Thyroid gland (tissue), 4 donors: ENCODE measurements at places on chromosomes 3 and 15. TPM values are rescaled to one million over a fixed set of nuclear protein-coding genes. Genes with fewer than 3 reads are reported as not detected.

The CHDH gene
- total RNA-seq: 4.7 TPM

DNA sequence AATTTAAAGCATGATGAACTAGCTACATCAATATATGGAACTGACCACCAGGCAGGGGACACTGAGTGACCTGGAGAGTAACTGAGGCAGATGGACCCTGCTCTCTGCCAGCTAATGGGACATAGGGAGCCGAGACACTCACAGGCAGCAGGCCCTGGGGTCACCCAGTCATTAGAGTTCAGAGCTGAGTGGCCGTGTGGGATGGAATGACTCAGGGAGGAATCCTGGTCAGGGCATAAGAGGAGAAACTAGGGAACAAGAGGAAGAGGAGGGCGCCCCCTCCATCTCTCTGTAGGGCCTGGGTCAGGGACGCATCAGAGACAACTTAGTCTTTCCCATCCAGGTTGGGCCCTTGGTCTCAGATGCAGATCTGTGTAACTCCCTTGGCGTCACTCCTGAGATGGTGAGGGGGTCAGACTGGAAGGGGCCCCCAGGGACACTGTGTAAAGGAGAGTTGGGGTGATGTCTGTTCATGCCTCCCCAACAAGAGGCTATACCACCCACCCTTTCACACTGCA lies 39.8 kb downstream of the CCDC12 start:
- no peak for DNase-seq

The ALDH1A3 gene
- total RNA-seq: 17.9 TPM

The WWTR1 gene
- 87.6 TPM for total RNA-seq

DNA sequence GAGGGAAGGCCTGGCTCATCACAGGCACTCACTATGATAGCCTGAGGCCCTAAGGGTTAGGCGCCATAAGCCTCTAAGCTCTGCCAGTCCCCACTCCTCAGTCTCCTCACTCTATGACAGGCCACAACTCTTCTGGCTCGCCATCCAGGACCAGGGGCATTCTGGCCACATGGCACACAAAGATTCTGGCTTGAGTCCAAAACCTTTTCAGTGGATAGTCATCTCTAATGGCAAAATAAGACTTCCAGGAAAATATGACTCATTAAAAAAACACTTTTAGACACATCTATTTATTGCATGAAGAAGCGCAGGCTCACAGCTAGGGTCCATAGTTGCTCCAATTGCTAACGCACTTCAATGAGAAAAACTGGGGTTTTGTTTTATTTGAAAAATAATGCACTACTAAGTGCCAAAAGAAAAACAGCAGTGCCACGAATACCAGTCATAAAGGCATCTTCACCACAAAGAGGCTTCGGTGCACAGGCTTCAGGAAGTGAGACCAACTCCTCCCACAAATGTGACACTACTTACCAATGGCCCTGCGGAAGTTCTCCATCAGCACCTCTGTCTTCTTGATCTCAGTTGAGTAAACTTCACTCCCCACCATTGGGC lies 11.1 kb downstream of the RUVBL1 start:
- no peak for DNase-seq

The CYP8B1 gene
- total RNA-seq: not detected

DNA sequence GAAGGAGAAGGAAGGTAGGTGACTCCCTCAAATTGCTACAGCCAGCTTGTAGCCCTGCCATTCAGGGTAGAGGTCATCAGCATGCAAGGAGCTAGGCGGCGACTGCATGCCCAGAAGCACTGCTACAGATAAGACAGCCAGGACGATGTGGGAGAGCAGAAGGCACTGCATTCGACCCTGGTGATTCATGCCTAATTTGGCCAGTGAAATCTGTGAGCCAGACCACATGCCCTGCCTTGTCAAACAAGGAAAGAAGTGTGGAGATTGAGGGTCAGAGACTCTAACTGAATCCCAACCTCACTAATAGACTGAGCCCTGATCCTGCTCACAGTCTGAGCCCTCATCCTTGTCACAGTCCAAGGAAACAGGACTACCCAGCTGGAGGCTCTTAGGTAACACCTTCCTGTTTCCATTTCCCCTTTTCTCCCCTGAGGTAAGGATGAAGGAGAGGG lies 86.6 kb downstream of the LINGO1 start:
- no peak for DNase-seq

The CLCN2 gene
- 6.0 TPM for total RNA-seq

DNA sequence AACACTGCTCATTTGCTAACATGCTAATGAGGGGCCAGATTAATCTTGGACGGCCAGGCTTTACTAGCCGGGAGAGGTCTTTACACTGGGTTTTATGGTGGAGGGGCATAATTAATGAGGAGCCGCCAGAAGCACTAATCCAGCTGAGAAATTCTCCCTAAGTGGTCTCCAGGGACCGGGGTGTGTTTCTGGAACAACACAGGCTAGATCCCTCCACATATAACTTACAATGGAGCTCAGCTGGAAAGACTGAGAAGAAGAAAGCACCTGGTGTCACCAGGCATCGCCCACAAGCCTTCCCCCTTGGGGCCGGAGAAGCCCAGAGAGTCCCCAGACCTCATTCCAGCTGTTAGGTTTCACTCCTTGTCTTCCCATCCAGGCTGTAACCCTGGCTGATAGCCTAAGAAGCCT lies 127.5 kb downstream of the MEGF11 start:
- DNase-seq: no peak

The MSL2 gene
- 36.1 TPM for total RNA-seq

The FGF7 gene
- 111 TPM for total RNA-seq

The TICRR gene
- total RNA-seq: under 0.01 TPM

- no peak for DNase-seq
Observed at GRCh38 chr3:133837487-133838295, 32.1 kb downstream of the SRPRB start.

GRCh38 chr3:122324871-122325323 lies at the start of gene CSTA:
Gene CSTA, plus strand, starts transcription at chr3:122325248. Its CDS starts 45 bp downstream, at chr3:122325293.
- DNase-seq: no peak

The DGKG gene
- total RNA-seq: 35.1 TPM

The GPR62 gene
- 0.56 TPM for total RNA-seq
